ENCODE measurements at places on chromosomes 12 and 14.
A peak's percentile ranks its signal among the peaks of the same experiment; 100 is the strongest.

DNA sequence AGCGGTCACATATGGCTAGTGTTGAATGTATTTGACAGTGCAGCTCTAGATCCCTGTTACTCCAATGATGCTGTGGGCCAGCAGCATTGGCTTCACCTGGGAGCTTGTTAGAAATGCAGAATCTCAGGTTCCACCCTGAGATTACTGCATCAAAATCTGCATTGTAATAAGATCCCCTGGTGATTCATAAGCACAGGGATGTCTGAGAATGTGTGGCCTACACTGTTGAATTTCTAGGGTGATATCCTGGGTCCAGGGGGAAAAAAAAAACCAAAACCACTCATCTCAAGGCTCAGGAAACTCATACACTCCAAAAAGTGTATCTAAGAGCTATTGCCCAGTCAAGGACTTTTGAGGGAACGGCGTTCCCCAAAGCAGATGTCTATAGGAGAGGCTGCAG lies 196.8 kb downstream of the PPM1H start:
- no peak for DNase-seq

GRCh38 chr14:51430633-51431032 lies 190.6 kb downstream of the TMX1 start:
- DNase-seq, result no peak

- no peak for DNase-seq
Observed at GRCh38 chr12:52361553-52361952, 5.7 kb downstream of the KRT85 start.

GRCh38 chr12:127500512-127501035 lies 766.4 kb upstream of the TMEM132C start:
- DNase-seq, result no peak

DNA sequence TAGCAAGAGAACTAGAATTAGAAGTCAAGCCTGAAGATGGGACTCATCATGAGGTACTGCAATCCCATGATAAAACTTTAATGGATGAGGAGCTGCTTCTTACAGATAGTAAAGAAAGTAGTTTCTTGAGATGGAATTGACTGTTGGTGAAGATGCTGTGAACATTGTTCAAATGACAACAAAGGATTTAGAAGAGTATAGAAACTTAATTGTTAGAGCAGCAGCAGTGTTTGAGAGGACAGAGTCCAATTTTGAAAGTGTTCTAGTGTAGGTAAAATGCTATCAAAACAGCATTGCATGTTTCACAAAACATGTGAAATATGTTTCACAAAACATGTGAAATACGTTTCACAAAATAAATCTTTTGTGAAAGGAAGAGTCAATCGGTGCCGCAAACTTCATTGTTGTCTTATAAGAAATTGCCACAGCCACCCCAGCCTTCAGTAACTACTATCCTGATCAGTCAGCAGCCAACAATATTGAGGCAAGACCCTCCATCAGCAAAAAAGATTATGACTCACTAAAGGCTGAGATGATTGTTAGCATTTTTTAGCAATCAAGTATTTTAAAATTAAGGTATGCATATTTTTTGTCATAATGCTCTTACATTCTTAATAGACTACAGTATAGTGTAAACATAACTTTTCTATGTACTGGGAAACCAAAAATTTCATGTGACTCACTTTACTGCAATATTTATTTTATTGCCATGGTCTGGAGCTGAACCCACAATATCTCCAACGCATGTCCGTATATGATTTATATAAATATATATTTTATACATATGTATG lies 173.4 kb upstream of the BMP4 start:
- DNase-seq, result no peak

GRCh38 chr12:124883263-124884130 lies 19.8 kb upstream of the SCARB1 start:
- no peak for DNase-seq

- no peak for DNase-seq
Observed at GRCh38 chr14:68421116-68421515, 371.8 kb downstream of the ZFP36L1 start.

- peak; percentile 58 for DNase-seq
Observed at GRCh38 chr12:27464220-27464554, 17.7 kb downstream of the SMCO2 start.

GRCh38 chr12:11863478-11863906 lies 207.2 kb upstream of the BCL2L14 start:
- DNase-seq, result peak; percentile 84

- peak; percentile 33 for DNase-seq
Observed at GRCh38 chr12:109804820-109805761, 28.1 kb downstream of the TRPV4 start.

DNA sequence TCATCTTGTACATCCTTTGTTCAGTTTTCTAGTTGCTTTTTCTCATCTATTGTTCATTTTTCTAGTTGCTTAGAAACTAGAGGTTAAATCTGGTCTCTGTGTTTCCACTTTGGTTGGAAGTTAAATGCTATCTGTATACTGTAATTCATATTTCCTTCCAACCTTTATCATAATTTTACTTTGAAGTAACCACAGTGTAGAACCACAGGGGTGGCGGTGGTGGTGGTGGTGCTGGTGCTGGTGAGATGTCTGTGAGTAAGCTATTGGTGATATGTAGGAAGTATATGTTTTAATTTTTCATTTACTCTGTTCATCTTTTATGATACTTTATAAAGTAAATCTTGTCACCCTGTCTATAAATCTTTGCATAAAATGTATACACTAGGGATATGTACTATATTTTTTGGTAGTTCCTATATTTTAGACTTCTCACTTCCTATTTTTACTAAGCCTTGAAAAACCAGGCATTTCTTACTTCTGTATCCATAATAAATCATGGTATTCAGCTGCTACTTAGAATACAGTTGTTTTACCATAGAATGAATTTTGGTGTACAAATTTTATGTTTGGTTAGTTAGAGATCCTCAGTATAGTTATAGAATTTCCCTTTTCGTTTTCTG lies 31.9 kb downstream of the CCDC91 start:
- DNase-seq, result no peak

- DNase-seq, result no peak
Observed at GRCh38 chr12:57226588-57227314, 2.8 kb upstream of the SHMT2 start.

DNA sequence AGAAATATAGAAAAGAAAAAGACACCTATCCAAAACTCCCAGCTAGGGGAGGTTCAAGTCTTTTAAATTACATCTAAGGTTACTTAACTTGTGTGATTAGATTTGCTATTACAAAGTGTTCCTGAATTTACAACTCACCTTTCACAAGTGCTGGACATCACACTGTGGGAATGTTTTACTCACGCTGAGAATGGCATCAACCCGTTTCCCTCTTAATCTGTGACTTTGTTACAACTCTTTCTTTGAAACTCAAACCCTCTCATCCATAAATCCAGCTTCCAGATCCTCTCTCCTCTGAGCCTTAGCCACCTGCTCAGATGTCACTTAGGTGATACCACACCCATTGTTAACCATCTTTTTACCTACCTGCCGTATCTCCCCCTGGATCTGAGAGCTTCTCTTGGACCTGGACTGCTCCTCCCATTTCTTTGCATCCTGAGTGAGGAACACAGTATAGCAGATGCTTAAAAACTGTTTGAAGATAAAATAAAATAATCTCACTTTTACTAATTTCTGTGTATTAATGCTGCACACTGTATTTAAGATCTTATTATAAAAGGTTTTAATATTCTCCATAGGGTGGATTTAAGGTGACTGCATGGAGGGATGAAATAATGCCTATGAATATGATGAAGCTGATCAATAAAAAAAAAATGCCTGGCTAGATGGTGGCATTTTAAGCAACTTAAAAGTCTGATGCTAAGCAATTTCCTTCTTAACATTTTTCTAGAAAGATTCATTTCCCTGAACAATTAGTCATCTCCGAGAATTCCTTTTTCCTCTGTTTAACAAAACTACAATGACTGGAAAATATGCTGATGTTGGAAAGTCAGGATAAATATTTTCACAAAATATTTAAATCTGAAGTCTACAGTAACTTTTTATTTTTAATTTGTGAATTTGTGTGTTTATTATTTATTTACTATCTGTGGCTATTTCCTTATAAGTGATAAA lies 39.1 kb upstream of the NAP1L1 start:
- peak; percentile 19 for DNase-seq

DNA sequence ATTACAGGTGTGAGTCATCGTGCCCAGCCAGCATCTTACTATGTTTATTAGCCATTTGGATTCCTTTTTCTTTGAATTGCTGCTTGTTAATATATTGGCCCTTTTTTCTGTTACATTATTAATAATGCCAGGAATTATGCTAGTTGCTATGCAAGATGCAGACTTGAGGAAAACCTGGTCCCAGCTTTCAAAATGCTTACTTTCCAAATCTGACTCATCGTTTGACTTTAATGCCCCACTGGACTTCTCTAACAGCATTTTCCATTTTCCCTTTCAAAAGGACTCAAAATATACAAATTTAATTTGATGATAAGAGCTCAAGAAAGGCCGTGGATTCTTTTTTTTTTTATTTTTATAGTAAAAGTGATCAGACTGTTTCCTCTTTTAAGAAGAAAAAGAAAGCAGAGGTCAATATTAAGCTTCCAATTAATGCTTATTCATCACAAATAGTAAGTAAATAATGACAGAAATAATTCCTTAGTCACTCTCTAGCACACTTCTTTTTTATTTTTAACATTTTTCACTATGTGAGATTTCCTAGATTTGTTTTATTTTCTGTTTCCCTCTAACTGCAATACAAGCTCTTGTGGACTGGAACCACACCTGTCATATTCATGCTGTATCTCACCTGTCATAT lies 146.1 kb upstream of the FGD4 start:
- DNase-seq, result no peak

DNA sequence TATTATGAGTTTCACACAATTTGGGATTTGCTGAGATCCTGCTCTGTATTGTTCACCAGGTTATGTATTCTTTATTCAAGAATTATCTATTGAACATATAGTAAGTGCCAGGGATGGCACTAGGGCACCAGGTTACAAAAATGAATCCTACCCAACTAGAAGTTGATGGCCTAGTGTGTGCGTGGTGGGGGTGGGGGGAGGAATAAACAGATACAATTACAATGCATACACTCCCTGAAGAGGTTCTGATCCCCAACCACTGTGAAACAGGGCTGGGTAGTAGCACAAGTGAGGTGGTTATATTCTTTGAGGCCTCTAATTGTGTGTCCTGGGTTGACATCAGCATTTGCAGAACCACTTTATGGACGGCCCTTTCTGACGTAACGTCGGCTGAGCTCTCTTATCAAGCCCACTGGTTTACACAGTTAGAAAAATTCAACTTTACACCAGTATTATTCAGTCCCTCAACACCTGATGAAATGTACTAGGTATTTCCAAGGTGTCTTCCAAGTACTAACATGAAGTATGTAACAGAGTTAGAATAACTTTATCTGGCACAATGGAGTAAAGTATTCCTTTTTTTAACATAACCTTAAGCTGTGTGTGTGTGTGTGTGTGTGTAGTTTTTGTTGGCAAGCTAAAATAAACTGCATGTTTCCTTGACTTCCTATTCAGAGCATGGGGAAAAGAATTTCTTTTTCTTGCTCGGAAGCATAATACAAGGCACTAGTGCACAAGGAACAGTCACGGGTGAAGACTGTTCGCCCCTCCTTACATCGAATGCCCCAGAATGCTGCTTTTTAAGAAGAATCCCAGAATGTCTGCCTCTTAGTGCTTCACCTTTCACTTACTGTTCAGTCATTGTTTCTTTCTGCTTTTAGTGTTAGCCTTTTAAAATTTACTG lies 8.1 kb upstream of the GLRX5 start:
- no peak for DNase-seq

DNA sequence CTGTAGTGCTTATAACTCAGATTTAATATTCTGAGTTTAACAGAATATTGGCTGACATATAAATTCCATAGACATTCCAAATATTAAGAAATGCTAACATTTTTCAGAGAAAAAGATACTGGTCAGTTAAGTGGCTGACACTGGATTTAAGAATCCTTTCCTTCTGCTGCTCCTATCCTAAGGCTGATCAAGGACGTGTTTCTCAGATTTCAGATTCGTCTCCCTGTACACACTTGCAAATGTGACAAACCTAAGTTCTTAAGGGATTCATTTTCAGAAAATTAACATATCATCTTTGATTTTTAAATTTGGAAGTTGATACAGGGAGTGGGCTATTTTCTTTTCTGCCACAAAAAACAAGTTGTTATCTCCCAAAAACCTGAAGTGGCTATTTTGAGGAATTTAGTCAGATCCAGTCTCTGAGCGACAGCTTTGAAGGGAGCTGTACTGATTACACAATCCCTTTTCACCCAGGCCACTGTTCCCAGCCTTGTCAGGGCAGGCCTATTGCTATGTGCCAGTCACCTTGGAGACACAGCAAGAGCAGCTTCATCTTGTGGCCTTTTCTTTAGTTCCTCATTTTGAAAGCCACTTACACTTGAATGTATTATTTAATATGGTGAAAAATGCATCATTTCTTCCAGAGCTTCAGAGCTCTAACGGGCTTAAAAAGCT lies 370.6 kb downstream of the KCNH5 start:
- no peak for DNase-seq

GRCh38 chr12:106090591-106091445 lies 47.9 kb downstream of the NUAK1 start:
- peak; percentile 83 for DNase-seq

GRCh38 chr14:81594012-81594411 lies 60.4 kb upstream of the SEL1L start:
- DNase-seq, result peak; percentile 94

- peak; percentile 14 for DNase-seq
Observed at GRCh38 chr12:100717733-100718067, 76.9 kb upstream of the ANO4 start.

- no peak for DNase-seq
Observed at GRCh38 chr12:127284870-127285431, 982.0 kb upstream of the TMEM132C start.

- no peak for DNase-seq
Observed at GRCh38 chr12:7961395-7962178, 25.6 kb upstream of the SLC2A3 start.

- DNase-seq, result peak; percentile 5
Observed at GRCh38 chr12:79063258-79063657, 198.7 kb downstream of the SYT1 start.

DNA sequence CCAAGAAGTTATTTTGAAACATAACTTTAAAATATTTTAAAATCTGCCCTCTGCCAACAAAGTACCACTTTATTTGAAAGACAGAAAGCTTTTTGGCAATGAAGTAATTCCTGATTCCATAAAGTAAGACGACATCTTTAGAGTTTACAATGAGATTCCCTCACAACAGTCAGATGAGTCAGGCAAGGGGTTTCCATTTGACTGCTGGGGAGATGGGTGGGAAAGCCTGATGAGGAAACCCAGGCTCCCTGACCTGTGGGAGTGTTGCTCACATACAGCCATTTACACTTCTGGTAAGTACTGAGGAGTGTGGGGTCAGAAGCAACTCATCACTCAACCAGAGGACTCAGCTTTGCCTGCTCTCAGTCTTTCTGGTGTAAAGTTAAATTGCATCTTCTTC lies 10.2 kb downstream of the KITLG start:
- DNase-seq, result peak; percentile 26

GRCh38 chr12:131242741-131243496 lies 289.2 kb downstream of the ADGRD1 start:
- DNase-seq, result no peak

All from umbilical cord (tissue), 2 donors.